Cerebellar nuclear complex (tissue), 1 donor: ENCODE measurements at places on chromosomes 12 and 14.

- DNase-seq: no peak
These were observed 26.3 kb downstream of the CMA1 start for GRCh38 chr14:24481622-24482324.

- DNase-seq: no peak
These were observed 131.0 kb upstream of the EEA1 start for GRCh38 chr12:93059925-93060665.

GRCh38 chr12:38588624-38589305, 272.2 kb downstream of the ALG10B start:
- no peak for DNase-seq

DNA sequence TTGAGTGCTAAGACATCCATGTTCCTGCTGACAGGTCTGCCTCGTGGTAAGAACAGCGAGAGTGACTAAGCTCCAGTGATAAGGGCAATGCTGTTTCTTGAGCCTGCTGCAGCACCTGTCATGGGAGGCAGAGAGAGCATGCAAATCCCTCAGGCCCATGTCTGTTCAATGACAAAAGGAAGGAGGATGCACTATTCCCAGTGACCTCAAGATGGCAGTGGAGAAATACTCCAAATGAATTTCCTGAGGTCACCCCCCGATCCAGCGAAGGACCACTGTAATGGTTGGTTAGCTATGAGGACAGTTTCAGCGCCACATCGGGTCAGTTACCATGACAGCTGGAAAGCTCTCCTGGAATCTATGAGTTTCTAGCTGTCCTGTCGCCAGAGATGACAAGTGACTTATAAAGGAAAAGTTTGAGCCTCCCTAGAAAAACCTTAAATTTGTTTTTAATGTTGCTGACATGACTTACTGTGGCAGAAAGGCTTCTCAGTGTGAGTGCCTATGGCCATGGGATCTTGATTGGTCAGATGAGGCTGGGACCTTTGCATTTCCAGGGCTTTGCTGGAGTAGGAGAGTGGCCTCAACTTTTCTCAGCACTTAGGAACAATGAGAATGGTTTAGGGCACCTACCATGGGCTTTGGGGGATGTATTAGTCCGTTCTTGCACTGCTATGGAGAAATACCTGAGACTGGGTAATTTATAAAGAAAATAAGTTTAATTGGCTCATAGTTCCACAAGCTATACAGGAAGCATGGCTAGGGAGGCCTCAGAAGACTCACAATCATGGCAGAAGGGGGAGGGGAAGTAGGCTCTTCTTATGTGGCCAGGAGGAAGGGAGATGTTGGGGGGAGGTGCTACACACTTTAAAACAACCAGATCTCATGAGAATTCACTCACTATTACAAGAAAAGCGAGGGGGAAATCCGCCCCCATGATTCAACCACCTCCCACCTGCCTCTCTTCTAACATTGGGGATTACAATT, 88.0 kb upstream of the TMEM260 start:
- DNase-seq: peak; percentile 18

DNA sequence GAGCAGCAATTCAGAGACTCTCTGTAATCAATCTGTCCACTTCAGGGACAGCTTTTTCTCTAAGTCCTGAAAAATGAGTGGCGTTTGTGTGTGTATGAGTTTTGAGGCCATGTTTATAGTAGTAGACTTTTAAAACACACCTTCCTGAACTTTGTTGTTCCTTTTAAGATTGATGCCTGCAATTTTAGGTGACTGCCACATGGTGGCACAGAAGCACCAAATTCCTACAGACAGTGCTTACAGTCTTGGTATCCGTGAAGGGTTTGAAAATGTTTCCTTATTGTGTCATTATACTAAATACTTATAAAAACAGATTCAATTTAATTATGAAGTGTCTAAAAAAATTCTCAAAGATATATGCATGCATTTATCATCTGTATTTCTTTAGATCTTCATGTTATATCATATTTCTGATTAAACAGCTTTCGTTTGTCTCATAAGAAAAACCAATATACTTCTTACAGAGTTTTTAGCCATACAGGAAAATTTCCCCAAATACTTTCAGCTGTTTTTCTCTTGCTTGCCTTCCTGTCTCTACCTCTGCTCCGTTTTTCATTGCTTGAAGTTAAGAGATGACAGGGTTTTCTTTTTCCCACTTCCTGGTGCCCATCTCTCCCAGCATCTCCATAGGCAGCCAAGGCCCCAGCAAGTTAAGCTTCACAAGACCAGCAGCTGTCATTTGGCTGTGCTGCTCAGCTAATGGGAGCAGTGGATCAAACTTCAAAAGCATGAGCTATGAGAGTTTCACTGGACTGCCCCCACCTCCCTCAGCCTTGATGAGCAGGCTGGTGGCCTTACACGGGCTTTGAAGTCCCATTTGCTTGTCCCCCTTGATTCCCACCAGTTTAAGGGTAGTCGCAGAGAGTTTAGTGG, 259.6 kb downstream of the AKAP6 start:
- no peak for DNase-seq

DNA sequence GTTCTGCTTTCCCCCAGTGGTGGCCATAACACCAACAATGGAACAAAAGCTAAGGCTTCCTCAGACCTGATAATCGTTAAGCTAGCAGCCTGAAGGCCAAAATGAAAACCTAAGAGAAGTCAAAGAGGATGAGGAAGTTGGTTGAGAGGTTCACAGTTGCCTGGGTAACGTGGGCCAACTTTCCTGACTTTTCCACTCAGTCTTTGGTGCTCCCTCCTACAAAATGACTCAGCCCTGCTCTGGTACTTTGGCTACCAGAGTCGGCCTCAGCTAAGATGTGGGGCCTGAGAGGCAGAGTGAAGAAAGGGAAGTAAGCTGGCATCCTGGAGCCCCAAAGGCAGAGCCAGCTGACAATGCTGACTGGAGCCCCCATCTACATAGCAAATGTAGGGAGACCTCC, 14.9 kb upstream of the FKBP11 start:
- no peak for DNase-seq

DNA sequence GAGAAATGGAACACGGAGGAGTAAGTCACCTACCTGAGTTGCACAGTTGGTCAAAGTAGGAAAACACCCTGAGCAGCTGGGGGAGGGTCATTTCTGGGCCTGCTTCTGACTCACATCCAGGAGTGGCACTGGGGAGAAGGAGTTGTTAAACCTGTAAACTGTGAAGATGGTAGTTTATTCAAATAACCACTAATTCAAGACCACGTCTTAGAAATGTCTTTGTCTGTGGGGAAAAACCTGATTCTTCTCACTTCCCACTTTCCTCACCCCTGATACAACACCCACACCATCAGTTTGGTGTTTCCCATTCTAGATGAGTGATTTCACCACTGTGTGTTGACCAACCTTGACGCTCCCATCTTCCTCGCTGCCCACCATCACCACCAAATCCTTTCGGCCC, 207.1 kb downstream of the ANO4 start:
- DNase-seq: no peak

GRCh38 chr12:96587691-96588090, 98.3 kb downstream of the CFAP54 start:
- DNase-seq: no peak

GRCh38 chr14:84234281-84234680, 1295.7 kb upstream of the FLRT2 start:
- DNase-seq: no peak

GRCh38 chr12:115259968-115260747, 576.2 kb upstream of the TBX3 start:
- no peak for DNase-seq

DNA sequence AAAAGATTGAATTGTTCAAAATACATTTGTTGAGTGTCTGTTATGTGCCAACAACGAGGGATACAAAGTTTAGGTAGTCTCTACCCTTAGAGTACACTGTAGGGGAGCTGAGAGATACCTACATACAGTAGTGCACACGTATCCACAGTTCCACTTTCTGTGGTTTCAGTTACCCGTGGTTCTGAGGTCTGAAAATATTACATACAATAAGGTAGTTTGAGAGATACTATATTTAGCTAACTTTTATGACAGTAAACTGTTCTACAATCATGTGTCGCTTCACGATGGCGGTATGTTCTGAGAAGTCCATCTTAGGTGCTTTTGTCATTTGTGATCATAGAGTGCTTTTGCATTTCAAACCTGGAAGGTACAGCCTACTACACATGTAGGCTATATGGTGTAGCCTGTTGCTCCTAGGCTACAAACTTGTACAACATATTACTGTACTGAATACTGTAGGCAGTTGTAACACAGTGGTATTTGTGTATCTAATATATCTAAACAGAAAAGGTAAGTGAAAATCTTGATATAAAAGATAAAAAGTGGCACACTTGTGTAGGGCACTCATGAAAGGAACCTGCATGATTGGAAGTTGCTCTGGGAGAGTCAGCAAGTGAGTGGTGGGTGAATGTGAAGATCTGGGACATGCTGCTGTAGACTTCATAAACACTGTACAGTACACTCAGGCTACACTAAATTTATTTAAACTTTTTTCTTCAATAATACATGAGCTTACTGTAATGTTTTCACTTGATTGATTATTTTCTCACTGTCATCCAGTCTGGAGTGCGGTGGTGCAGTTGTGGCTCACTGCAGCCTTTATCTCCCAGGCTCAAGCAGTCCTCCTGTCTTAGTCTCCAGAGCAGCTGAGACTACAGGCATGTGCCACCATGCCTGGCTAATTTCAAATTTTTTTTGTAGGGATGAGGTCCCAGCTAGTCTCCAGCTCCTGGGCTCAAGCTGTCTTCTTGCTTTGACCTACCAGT, 4.0 kb downstream of the CPSF6 start:
- no peak for DNase-seq

GRCh38 chr12:111581434-111582132, 17.5 kb downstream of the ATXN2 start:
- no peak for DNase-seq

GRCh38 chr12:120257041-120257821, 8.3 kb downstream of the PXN start:
- peak; percentile 66 for DNase-seq

DNA sequence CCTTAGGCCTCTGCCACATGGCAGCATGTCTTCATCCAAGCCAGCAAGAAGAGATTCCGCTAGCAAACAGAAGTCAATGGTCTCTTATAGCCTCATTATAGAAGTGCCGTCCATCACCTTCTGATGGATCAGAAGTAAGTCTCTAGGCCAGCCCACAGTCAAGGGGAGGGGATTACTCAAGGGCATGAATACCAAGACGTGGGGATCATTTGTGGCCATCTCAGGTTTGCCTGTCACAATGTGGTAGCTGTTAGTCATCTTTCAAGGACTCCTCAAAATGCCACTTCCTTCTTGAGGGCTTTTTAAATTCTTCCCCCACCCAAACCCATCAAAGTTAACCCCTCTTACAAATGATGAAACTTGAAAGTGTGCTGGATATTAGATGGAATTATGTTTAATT, 8.1 kb upstream of the ADCY6 start:
- DNase-seq: no peak

- no peak for DNase-seq
These were observed 147.4 kb downstream of the SLC38A4 start for GRCh38 chr12:46678426-46678825.

GRCh38 chr12:76777765-76778216, 13.9 kb downstream of the ZDHHC17 start:
- DNase-seq: no peak

DNA sequence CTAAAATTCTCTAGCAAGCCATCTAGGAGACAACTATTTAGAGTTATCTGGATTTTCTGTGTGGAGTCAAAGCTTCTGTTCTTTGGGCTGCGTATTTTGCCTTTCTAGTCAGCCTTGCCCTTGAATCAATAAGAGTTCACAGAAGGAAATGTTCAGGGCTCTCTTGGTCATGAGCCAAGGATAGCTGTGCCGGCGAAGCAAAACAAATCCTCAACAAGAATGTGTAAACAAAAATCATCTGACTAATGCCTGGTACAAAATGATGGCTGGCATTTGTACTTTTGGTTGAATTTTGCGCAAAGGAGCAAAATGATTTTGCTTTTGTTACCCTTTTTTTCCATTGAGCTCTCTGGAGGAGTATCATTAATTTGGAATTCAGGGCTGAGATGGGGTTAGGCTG, 171.1 kb downstream of the DACT1 start:
- DNase-seq: no peak

GRCh38 chr12:100123316-100124095, 19.2 kb downstream of the BLTP3B start:
- DNase-seq: no peak

DNA sequence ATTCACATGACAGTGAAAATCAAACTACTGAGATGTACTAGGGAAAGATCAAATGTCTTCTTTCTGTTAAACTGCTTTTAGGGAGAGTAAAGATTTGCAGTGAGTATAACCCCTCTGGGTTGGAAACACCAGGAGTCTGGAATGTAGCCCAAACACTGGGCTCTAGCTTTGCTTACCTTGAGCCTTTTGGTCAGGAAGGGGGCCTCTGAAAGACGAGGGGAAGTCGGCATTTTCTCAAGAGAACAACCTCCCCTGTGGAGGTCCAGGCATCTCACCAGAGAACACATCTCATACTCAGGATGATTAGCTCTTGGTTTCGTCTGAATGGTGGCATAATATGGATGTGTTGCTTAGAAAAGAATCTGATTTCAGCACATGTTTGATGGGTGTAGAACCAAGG, 169.0 kb downstream of the ZFP36L1 start:
- no peak for DNase-seq

DNA sequence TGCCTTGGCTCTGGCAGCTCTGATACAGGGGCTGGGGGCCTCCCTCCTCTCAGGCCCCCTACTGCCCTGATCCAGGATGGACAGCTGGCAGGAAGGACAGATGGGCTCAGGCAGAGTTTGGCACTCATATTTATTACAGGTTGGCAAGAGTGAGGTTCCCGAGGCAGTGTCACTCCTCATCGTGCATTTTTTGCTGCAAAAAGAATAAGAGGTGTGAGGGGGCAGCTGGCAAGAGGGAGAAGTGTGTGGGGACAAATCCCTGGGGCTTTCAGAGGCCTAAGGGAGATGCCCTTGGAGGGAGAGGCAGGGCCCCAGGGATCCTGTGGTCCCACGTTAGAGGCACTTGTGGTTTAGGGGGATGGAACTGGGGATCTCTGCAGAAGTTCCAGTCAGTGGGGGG, 5.0 kb downstream of the CMTM5 start:
- DNase-seq: no peak

DNA sequence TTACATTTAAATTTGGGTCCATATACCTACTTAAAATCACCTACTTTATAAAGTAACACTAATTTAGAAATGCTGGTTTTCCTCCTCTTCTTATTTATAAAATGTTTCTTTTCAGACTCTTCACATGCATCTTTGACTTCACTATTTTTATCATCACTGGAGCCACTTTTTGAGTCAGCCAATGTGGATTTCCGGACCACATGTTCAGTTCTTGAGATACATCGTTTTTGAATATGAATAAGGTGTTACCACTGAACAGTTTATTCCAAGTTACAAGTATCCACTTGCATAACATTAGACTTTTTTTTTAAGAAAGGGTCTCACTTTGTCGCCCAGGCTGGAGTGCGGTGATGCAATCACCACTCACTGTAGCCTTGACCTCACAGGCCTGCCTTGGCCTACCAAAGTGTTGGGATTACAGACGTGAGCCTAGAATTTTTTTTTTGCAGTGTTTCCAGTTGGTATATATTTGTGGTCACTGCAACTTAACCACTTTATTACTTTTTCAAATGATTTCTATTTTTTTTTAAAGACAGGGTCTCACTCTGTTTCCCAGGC, 5.7 kb downstream of the FNTB start:
- no peak for DNase-seq

- DNase-seq: no peak
These were observed 57.8 kb downstream of the LIN52 start for GRCh38 chr14:74142523-74142922.
